ENCODE measurements at places on chromosomes 2 and 18.

- no peak for DNase-seq
Observed at GRCh38 chr2:53448086-53448485, 319.5 kb upstream of the CHAC2 start.

DNA sequence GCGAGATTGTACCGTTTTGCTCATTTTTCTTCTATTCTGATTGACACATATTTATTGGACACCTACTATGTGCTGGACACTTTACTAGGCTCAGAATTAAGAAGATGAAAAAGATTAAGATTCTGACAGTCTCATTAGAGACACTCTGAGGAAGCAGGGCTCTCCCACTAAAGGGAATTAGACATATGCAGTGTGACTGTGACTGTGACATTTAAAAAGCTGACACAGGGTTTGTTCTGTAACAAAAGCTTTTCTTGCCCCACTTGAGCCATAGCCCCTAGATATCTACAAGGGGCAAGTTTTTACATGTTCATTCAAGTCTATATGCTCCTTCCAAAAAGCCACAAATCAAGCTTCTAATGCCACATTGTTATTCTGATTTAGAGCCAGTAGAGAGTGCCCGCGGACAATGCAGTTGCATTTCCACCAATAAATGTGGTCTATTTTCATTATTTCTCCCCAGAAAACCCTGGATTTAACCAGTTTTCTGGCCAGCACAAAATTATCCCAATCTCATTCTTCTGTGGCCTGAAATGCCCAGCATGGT lies 9.8 kb downstream of the ARHGAP25 start:
- DNase-seq: no peak

- no peak for DNase-seq
Observed at GRCh38 chr2:219718066-219718465, 90.6 kb downstream of the SLC4A3 start.

- DNase-seq: peak; percentile 5
Observed at GRCh38 chr18:48161191-48161910, 230.9 kb upstream of the SMAD2 start.

- DNase-seq: peak; percentile 36
Observed at GRCh38 chr2:23385351-23385747, 370 bp downstream of the KLHL29 start.

- no peak for DNase-seq
Observed at GRCh38 chr2:41151746-41152145, 699.9 kb upstream of the SLC8A1 start.

DNA sequence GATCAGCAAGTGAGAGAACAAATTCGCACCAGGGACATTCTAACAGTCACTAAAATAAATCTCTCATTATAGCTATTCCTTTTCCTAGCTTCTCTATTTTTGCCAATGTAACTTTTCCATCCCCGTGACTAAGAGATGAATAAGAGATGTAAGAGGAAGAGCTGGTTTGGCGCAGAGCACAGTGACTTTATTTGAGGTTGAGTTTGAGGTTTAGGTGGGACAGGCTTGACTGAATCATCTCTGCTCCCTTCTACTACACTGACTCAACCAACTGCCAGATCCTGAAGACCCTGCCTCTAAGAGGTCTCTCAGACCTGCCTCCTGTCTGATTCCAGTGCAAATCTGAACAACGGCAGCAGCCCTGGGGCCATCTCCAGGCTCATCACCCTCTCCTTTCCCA lies 28.0 kb downstream of the RFX8 start:
- DNase-seq: peak; percentile 93

DNA sequence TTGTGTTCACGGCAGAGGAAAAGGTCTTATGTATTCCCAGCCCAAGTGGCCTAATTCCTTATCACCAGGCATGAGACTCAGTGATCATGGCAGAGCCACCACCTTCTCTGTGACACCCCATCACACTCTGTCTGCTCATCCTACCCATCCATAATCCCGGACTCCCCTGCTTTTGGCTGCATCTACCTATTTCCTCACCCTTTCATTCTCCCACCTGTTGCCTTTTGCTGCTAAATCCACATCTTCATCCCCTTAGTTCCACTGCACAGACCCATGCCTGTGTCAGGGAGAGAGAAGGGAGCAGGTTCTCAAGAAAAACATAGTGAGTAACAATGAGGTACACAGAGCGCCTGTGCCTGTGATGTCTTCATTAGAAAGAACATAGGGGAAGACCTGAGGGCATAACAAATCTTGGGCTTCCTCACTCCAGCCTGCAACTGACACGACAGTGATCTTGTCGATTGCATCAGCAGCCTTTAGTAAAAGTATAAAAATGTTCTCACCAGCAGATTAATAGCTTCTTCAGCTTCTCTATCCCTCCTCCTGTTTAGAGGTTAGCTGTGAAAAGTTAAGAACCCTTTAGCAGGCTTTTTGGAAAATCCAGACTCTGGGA lies 246.5 kb upstream of the SPRED2 start:
- DNase-seq: no peak

DNA sequence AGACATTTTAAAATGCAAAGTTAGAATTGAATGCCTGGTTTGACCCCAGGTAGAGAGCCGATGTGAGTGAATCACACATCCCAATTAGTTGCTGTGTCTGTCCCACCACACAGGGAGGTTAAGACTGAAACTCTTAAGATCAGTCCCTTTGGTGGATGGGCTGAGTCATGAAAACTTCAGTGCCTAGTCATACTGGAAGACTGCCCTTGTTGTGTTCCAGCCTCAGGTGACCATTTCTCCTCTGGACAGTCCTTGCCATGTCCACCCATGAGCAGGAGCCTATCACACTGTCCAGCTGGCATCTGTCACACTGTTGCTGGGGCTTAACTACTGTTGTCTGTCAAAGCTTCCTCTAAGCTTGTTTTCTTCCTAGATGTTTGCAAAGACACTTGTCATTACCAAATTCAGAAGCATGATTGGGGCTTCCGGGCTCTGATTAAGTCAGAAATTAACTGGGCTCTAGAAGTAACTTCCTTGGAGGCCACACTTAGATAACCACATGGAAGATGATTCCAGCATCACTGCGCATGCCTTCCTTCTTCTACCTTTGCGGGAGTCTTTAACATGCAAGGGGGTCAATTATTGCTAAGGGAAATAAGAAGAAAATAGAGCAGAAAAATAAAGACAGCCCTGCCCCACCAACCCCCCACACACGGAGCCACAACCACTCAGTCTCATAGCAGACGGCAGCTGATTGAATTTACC lies 21.3 kb downstream of the CYRIA start:
- peak; percentile 33 for DNase-seq

DNA sequence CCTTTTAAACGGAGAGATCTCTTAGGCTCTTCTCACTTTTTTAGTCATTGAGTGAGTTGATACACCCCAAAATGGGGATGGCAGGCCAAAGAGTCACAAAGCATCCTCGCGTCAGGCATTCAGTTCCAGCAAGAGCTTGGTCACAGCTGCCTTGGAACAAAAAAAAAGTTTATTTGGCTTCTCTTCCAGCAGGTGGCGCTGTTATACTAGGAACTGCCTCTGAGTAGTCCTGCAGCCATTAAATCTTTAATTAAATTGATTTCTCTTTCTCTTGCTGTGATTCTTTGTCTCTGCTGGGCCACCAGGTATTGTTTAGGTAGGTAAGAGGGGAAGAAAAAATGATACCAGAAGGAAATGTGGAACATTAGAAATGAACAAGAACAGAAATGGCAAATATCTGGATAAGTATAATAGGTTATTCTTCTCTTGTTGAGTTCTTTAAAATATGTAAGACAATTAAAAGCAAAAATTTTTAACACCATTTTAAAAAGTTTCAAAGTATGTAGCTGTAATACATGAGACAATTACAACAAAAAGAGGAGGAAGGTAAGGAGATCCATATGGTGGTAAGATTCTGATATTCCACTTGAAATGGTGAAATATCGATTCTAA lies 175.1 kb downstream of the GALNT1 start:
- peak; percentile 59 for DNase-seq

- DNase-seq: peak; percentile 69
Observed at GRCh38 chr2:43648994-43649701, 12.1 kb downstream of the PLEKHH2 start.

DNA sequence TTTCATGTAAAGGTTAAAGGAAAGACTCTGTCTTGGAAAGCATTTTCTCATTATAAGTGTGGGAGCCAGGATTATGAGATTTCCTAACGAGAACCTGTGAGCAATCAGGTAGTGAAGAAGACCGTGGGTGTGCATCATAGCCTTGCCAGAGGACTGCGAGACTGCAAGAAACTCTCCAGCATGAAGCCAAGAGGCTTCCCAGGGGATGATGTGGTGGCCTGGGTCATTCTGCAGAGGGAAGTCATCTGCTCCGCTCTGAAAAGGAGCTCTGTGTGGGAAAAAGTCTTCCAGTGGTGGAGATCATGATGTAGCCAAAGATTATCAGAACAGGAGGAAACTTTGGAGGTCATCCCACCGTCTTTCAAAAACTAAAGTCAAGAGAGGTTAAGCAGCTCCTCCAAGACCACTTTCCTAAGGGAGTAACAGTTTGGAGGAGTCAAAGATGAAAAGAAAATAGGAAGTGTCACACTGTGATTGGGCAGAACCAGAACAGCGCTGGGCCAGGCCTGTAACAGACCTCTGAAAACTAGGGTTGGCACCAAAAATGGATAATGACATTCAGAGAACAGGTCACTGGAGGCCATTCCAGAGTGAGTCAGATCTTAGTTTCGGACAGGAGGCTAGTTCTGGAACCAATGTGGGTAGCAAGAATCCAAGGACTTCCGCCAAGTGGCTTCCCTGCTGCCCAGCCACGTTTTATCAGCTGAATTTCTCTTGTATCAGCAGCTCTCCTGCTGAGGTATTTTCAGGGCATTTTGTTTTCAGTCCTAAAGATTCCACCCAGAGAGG lies 113.0 kb downstream of the LRATD1 start:
- DNase-seq: no peak

DNA sequence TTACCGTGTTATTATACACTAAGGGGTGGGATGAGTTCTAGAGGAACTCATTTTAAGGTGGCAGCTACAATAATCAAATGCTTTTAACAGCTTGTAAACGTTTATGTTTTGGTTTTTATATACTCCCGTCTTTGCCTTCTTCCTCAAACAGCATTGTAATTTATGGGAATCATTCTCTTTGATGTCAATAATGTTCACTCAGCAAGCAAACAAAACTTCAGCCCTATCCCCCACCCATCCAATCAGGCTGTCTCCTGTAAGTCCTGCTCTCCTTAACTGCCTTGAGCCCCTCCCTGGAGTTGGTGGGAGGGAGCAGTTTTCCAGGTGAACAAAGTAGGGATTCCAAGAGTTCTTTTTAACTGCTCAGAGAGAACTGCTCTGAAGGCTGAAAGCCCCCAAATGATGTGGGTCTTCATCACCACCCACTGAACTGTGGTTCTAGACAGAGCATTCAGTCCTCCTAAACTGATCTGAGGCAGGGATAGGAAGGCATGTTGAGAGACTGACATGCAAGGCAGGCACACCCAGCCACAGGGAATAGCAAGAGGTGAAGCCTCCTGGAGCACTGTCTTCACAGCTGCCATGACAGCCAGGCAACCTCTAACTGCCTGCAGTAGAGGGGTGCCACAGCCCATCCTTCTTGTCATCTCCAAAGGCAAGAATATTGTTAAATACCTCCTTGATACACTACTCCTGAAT lies 17.5 kb downstream of the MYO5B start:
- no peak for DNase-seq

DNA sequence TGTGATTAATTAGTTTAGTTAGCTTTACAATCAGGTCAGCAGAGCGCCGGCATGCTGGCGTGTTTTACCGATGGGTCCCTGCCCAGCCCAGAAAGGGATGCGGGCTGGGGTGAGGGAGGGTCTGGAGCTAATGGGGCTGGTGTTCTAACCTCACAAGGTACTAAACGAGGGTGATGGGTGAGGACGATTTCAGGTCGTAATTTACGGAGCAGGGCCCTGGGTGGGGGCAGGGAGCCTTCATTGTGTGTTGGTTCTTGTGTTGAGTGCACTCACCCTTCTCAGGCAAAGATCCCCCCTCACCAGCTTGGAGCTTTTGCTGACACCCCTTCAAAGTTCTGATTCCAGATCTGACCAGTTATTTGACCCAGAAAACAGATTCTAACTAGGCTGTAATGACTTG lies 39.5 kb downstream of the PTGR3 start:
- no peak for DNase-seq

DNA sequence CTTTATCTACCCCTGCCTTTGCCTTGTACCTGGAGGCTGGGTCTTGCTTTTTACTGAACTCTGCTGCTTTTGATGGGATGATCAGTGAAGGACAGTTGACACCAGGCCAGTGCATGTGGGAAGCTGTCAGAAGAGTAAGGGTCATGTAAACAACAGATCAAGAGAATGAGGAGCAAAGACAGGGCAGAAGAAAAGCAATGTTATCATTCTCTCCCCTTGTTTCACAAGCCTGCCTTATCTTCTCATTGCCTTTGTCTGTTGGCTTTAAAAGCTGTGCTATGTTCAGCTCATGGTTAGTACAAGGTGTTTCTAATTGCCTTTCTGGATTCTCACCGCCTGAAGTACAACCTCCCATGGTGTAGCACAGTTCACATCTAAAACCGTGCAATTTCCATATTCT lies 27.6 kb downstream of the LYPD1 start:
- no peak for DNase-seq

GRCh38 chr2:28684142-28684858 lies 67.3 kb upstream of the PPP1CB start:
- no peak for DNase-seq

- no peak for DNase-seq
Observed at GRCh38 chr2:154912215-154912614, 213.7 kb downstream of the KCNJ3 start.

DNA sequence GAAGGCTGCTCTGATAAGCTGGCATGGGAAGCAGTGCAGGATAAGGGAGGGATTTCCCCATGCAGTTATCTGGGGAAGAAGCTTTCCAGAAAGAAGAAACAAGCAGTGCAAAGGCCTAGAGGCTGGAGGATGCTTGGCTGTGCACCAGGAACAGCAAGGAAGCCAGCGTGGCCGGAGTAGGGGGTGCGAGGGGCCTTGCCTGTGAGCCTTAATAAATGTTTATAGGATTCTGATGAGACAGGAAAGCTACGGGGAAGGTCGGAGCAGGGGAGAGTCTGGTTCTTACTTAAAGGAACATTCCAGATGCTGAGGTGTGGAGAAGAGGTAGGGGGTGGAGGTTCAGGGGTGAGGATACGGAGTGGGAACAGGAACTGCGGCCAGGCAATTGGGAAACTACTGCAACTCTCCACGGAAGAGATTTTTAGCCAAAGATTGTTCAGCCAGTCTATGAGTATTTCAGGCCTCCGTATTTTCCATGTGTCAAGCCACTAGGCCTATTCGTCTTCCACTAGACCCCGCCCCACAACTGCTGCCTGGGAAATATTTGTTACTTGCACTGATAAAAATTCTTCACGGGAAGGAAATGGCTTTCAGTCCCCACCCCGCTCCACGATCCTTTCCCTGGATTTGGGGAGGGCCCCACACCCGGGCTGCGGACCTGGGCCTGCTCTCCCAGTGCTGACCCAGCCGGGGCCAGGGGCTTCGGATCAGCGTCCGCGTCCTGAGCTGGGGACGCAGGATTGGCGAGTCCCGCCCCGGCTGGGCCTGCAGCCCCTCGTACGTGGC lies 516 bp downstream of the EIF2AK2 start:
- peak; percentile 42 for DNase-seq

- DNase-seq: peak; percentile 79
Observed at GRCh38 chr18:50973367-50974126, 5.7 kb downstream of the ELAC1 start.

Measured in IMR-90 (cell line).